Stimulated activated CD4-positive, alpha-beta T cell treated with anti-CD3 and anti-CD28 coated beads, Interleukin-2, amount 100 ng/mL, for 48 hours (primary cell): ENCODE measurements at places on chromosomes 7 and 10.

DNA sequence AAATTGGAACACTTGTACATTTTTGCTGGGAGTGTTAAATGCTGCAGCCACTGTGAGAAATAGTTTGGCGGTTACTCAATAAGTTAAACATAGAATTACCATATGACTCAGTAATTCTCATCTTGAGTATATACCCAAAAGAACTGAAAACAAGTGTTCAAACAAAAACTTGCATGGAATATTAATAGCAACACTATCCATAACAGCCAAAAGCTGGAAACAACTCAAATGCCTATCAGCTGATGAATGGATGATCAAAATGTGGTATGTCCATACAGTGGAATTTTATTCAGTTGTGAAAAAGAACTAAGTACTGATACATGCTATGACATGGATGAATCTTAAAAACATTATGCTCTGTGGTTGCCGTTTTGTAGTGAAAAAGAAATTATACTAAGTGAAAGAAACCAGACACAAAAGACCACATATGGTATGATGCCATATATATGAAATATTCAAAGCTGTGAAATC, 63.0 kb upstream of the SP4 start:
- no peak for DNase-seq

DNA sequence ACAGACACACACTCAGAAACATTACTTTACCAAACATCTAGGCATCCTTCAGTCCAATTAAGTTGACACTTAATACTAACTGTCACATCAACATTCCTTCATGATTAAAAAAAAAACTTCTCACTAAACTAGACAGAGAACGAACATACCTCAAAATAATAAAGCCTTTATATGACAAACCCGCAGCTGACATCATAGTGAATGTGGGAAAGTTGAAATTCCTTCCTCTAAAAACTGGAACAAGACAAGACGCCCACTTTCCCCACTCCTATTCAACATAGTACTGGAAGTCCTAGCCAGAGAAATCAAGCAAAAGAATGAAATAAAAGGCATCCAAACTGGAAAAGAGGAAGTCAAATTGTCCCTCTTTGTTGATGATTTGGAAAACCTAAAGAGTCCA, 96.9 kb upstream of the PPP1R9A start:
- no peak for DNase-seq

GRCh38 chr10:71323407-71323806, 4.3 kb downstream of the SLC29A3 start:
- no peak for DNase-seq

DNA sequence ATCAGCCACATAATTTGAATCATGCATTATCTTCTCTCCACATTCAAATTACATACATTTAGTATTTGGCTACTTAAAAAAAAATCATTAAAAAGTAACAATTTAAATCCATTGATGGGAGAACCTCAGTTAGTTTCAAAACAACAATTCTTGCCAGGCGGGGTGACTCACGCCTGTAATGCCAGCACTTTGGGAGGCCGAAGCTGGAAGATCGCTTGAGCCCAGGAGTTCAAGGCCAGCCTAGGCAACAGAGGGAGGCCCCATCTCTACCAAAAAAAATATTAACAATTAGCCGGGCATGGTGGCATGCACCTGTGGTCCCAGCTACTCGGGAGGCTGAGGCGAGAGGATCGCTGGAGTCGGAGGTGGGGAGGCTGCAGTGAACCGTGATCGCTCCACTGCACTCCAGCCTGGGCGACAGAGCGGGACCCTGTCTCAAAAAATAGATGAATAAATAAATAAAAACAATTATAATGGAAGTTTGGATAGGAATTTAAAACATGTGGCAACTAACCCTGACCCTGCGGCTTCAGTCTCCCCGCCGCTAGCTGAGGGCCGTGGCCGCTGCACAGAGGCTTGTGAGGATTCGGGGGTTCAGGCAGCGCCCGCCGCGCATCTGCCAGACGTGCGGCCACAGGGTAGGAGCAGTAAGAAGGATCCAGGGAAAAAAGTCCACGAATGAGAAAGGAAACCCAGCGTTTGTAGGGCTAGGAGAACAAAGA, 1.1 kb upstream of the CSGALNACT2 start:
- DNase-seq: no peak

DNA sequence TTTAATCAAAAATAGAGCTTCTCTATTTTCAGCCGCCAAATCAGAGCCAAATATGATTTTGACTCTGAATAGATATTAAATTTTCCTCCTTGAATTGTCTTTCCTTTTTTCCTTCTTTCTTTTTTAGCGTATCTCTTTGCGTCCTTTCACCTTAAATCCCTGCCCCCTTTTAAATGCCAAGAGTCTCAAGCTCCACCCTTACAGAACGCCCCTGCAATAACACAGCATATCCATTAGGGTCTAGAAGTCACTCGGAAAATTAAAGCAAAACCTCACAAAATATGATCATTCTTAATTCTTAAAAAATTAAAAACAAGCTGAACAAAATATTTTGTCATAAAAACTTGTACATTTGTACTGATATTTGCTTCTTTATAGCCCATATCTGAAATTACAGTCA, 51.3 kb upstream of the GRM8 start:
- DNase-seq: no peak
